ENCODE measurements at places on chromosomes 5 and 9.

- no peak for DNase-seq
Observed at GRCh38 chr5:160970605-160971191, 118.7 kb upstream of the ATP10B start.

- DNase-seq = peak; percentile 72
Observed at GRCh38 chr9:104927216-104927911, 591 bp downstream of the ABCA1 start.

DNA sequence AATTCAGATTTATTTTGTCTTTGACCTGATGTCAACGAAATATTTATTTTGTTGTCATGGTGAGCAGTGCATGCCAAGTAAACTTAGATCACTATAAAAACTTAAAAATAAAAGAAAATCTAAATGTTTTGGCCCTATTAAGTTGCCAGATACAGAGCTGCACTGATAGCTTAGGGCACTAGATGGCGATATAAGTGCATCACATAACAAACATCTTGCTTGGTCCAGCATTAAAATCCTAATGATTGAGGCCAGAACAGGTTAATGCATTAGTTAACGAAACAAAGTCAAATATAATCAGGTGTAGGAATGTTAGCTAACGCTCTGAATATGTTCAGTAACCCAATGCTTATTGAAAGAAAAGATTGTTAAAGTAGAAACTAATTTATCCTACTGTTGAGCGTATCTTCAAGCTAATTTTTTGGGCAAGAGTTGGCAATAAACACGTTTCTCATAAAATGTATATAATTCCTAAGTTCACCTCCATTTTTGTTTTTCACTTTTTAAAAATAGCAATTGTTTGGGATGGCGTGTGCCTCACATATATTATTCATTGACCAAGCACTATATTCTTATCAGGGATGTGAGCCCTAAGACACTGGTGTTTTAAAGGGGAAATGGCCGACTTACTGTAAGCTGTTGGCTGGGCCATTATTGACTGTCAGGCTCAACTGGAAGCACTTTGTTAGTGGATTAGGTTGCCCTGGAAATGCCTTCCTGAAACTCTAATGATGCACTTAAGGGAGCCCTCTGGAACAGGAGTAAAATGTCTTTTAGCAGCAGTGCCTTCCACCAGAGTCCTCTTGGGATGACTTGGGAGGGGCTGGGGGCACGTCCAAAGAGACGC lies 33.3 kb downstream of the KCTD16 start:
- no peak for DNase-seq

DNA sequence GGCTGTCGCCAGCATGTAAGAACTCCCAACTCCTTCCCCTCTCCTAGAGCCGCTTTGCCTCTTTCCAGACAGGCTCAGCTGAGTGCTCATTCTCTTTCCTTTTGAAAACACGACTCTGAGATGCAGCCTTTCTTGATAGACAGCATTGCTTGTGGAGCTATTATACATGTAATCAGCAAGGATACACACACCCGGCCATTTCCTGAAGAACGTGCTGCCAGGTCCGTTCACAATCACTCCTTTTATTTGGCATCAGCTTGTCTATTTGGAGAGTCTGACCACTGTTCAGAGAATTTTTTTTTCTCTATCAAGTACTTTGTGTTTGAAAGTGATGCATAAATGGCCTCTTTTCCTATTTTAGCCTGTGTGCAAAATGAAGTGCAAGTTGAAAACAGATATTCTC lies 328.7 kb downstream of the MARCHF11 start:
- no peak for DNase-seq

GRCh38 chr9:134818591-134818990 lies 62.0 kb upstream of the FCN2 start:
- no peak for DNase-seq

GRCh38 chr9:89874351-89875321 lies 269.8 kb downstream of the GADD45G start:
- peak; percentile 48 for DNase-seq

DNA sequence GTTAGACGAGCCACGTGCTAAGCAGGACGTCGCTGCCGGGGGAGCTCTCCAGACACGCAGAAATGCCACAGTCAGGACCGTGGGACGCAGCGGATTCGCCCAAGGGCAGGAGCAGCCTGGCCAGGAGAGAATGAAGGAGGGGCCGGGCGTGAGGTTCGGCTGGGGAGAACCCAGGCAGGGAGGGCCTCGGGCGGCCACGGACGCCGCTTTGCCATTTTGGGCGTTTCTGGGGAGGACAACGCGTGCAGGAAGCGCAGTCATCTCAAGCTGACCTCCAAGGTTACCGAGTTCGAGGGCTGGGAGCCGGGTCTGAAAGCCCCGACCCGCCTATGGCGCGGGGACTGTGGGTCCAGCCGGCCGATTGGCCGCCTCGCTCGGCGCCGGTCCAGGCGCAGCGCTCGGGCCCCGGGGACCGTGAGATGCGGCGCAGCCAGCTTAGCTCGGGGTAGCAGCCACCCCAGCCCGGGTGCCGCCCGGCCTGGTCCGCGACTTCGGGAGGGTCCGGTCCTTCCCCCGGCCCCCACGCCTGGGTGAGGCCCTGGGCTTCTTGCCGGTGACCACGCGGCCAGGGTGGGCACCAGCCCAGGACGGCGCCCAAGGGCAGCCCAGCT lies 760 bp upstream of the MAN1B1 start:
- DNase-seq = no peak

DNA sequence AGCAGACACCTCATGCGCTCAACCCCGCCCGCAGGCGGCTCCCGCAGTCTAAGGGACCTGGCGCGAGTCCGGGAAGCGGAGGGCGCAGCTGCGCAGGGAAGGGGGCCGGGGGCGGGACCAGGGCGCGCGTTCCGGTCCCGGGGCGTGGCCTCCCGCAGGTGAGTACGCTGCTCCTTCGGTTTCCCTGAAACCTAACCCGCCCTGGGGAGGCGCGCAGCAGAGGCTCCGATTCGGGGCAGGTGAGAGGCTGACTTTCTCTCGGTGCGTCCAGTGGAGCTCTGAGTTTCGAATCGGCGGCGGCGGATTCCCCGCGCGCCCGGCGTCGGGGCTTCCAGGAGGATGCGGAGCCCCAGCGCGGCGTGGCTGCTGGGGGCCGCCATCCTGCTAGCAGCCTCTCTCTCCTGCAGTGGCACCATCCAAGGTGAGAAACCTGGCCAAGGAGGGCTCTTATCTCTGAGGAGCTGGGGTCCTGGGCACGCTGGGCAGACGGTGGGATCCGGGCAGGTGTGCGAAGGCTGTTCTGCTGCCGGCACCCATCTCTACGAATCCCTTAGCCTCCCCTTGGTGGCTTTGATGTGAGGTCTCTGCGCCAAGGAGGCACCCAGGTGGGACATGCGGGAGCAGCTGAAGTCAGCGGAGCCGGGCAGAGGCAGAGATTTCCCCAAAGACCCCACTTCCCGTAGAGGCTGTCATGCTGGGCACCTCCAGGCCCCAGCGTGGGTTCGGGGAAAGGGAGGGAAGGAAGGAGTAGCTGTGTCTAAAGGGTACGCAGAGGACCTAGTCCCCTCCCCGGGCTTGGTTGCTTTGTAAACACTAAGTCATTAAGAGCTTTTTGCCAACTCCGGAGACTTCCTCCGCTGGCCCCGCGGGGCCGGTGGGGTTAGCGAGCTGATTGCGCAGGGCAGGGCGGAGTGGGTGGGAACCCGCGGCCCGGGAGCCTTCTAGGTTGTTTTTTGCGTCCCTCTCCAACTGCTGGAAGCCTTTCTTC lies at the start of gene F2RL1:
F2RL1 (plus strand) TSS at position 187 of the 988 bp plus-strand sequence; CDS start at position 340, 153 bp downstream.
- peak; percentile 59 for DNase-seq
